ENCODE measurements at places on chromosomes 16 and 17.

GRCh38 chr17:66511135-66511534 lies 208.7 kb downstream of the PRKCA start:
- DNase-seq = no peak

DNA sequence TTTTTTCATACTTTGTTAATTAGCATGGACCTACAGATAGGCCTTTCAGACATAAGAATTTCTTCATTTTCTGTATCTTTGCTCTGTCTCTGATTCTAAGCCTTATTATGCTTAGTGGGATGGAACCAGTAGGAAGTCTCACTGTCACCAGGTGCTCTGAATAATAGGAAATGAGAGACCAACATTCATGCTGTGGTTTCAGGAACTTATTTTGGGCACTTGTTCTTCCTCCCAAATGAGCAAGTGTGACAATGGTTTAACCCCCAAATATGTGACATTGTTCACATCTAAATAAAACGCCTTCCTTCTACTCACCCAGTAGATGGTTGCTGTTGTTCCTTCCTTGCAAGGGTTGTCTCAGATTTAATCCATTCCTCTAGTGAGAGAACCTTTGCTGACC lies 100.2 kb downstream of the SYCE1L start:
- DNase-seq = no peak

DNA sequence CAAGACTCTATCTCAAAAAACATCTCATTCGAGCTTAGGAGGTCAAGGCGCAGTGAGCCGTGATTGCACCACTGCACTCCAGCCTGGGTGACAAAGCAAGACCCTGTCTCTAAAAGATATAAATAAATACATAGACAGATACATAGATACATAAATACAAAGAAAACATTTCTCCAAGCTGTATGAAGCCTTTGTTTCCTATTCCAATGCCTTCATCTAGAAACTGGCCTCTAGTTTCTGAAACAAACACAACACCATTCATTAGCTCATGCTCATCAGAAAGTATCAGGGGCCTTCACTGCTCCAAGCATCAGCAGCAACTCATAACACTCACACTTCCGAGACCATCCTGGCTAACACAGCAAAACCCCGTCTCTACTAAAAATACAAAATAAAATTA lies 10.3 kb upstream of the ASGR2 start:
- DNase-seq = no peak

DNA sequence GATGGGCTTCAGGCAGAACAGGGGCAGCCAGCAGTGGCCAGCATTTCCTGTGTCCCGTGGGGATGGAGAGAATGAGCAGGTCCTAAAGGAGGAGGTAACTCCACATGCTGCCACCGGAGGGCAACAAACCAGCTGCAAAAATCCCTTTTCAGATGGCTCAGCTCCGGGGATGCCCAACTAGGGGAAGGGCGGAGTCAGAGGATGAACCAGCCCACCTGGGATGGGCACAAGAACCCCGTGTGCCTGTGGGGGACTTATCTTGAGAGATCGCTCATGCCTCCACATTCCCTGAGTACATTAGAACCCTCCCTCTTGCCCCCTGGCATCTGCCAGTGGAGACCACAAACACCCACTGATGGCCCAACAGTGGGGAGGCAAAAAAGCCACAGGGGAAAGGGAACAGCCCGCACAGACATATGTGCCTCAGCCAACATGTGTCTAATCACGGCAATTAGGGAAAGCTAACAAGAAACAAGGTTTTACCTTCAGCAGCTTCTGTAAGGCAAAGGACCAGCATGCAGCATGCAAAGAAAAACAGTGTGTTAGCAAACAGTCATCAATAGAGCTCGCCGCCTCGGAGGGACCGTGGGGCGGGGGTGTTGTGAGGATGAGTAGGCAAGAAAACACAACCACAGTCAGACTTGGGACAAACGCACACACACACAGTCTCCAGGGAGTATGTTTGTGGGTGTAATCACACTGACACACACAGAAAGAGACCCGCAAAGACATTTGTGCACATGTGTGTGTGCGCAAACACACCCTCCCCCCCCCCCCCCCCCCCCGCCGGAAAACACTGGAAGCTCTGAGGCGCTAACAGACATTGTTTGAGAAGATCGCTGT lies 64.0 kb downstream of the MYO18A start:
- no peak for DNase-seq

GRCh38 chr17:44033861-44034408 lies 19.2 kb upstream of the TMEM101 start:
- DNase-seq = no peak

DNA sequence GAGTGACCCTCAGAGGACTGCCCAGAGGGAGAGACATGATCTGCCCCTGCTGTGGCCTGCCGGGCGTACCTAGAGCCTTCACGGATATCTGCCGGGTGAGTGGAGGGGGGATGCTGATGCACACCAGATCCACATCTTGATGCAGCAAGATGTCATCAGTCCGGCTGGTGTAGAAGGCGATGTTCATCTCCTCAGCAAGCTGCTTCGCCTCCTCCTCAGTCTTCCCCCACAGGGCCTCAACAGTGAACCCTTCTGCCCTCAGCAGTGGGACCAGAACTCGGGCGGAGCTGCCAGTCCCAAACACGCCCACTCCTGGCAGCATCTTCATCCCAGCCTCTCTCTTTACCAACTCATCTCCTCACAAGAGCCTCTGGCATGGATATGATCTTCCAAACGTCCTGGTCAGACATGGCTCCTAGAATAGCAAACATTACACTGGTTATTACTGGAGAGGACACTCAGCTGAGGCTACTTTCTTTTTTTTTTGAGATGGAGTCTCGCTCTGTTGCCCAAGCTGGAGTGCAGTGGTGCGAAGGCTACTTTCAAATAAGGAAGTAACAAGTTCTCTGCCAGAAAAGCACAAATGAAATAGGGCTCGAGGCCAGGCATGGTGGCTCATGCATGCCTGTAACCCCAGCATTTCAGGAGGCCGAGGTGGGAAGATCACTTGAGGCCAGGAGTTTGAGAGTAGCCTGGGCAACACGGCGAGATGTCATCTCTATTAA lies 18.9 kb downstream of the C16orf86 start:
- no peak for DNase-seq

DNA sequence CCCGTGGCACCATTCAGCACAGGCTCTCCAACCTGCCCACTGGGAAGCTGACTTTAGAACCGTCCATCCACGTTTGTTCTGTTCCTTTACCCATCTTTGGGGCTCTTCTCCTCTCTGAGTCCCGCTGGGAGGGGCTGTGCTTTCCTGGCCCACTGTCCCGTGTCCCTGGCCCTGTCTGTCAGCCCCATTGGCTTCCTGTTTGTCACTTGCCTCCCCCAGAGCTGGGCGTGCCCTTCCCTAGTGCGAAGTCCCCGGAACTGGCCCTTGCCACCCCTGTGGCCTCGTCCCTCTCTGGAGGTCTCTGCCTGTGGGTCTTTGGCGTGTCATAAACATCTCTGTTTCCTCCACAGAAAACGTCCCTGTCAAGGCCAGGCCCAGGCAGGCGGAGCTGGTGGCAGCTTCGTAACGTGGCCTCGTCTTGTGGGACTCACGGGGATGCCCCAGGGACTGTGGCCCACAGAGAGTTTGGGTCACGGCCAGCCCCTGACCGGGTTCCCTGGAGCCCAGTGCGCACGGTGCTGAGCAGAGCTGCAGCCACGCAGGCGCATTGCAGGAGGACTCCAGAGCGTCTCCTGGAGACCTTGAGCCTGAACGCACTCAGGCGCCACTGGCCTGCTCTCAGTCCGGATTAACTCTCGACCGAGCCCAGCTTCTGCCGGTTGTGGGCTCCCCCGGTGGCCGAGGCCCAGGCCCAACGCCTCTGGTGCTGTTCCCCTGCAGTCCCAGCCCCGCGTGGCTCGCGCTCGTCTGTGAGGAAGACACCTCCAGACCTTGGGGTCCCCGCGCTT lies 7.3 kb downstream of the CHMP6 start:
- DNase-seq = no peak

DNA sequence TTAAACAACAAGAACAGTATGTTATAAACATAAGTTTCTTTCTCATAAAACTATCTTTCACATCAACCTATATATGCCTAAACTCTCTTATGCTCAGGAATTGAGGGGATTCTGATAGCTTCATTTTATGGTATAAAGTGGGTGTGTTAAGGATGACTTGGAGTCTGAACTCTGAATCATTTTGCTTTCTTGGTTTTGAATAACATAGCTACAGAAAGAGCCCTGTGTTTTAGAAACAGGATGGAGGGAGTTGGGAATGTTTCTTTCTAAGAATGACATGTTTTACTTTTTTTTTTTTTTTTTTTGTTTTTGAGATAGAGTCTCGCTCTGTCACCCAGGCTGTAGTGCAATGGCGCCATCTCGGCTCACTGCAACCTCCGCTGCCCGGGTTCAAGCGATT lies 50.1 kb downstream of the RHOT1 start:
- no peak for DNase-seq

DNA sequence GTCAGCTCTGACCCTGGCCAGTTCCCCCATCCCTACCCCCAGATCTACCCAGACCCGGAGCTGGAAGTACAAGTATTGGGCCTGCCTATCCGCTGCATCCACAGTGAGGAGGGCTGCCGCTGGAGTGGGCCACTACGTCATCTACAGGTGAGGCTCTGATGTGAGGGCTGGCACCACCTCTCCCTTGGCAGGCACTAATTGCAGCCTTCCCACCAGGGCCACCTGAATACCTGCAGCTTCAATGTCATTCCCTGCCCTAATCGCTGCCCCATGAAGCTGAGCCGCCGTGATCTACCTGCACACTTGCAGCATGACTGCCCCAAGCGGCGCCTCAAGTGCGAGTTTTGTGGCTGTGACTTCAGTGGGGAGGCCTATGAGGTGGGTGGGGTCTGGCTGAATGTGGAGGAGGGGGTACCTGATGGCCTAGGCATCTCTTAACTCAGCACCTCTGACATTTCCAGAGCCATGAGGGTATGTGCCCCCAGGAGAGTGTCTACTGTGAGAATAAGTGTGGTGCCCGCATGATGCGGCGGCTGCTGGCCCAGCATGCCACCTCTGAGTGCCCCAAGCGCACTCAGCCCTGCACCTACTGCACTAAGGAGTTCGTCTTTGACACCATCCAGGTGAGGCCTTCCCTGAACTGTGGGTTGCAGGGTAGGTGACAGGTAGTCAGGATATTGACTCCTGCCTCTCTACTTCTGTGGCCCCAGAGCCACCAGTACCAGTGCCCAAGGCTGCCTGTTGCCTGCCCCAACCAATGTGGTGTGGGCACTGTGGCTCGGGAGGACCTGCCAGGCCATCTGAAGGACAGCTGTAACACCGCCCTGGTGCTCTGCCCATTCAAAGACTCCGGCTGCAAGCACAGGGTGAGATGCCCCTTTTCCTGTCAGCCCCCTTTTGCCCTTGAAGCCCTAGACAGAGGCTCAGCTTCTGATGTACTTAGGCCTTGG lies 4.3 kb downstream of the TRAF4 start:
- no peak for DNase-seq

- DNase-seq = no peak
Observed at GRCh38 chr16:66774981-66775380, 23.6 kb upstream of the DYNC1LI2 start.

- no peak for DNase-seq
Observed at GRCh38 chr17:50954641-50955121, 88.5 kb upstream of the TOB1 start.

- no peak for DNase-seq
Observed at GRCh38 chr17:74389084-74389753, 21.9 kb downstream of the GPR142 start.

DNA sequence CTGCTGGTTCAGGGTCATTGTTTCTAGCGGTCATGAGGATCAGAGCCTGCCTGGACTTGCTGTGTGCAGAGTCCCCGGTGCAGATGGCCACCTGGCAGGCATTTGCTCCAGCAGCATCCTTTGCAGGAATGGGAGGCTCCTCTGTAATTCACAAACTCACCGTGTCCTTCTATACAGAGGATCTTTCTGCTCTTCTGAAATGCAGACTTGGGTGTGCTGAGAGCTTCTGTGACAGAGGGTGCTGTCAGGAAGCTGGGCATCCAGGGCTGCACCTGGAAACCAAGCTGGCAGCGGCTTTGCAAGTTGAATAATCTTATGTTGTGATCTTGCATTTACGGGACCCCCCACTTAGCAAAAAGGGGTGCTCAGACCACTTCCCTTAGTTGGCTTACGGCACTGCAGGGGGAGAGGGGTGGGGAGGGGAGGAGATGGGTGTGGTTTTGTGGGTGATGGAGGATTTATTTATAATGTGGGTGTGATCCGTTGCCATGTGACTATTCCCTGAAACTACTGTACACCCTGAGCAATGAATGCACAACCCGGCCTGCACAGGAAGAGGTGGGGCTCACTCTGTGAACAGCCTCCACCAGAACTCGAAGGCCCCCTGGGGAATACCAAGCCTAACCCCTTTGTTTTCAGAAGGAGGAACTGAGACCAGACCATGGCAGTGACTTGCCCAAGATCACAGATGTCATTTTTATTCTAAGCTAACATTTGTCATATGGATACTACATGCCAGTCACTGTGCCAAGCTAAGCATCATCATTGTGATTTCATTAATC lies 178.3 kb downstream of the PRKCB start:
- no peak for DNase-seq

DNA sequence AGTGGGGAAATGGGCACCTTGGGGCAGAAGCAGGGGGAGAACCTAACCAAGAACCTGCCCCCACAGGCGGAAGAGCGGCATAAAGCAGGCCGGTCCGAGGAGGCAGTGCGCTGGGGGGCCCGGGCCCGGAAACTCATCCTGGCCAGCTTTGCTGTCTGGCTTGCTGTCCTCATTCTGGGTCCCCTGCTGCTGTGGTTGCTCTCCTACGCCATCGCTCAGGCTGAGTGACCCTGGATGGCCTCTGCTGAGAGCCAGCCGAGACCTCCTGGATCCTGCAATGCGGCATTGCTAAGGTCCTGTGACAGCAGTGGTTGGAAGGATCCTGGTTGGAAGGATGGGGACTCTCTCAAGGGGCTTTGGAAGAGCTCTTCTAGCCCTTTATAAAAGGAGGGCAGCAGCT lies 4.5 kb upstream of the PHKG2 start:
- no peak for DNase-seq

DNA sequence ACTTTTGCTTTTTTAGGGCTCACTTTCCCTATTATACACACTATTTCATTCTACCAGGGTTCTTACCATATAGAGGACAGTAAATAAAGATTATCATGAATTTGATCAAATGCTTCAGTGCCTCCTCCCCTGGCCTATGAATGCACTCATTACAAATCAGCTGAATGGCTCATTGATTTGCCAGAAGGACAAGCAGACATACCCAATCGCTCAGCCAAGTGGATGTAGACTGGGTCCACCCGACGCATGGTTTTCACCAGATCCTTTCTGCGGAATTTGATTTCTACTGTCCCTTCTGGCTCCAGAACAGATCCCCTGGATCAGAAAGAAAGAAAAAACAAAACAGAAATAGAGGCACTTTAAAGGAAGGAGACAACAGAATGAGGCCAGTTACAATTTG lies 162.6 kb downstream of the AATF start:
- DNase-seq = no peak

All from vagina (tissue), 2 donors.